ENCODE measurements at places on chromosomes 2 and 18.
A peak's percentile ranks its signal among the peaks of the same experiment; 100 is the strongest.

- peak; percentile 33 for DNase-seq
Observed at GRCh38 chr18:28039691-28040090, 137.2 kb downstream of the CDH2 start.

DNA sequence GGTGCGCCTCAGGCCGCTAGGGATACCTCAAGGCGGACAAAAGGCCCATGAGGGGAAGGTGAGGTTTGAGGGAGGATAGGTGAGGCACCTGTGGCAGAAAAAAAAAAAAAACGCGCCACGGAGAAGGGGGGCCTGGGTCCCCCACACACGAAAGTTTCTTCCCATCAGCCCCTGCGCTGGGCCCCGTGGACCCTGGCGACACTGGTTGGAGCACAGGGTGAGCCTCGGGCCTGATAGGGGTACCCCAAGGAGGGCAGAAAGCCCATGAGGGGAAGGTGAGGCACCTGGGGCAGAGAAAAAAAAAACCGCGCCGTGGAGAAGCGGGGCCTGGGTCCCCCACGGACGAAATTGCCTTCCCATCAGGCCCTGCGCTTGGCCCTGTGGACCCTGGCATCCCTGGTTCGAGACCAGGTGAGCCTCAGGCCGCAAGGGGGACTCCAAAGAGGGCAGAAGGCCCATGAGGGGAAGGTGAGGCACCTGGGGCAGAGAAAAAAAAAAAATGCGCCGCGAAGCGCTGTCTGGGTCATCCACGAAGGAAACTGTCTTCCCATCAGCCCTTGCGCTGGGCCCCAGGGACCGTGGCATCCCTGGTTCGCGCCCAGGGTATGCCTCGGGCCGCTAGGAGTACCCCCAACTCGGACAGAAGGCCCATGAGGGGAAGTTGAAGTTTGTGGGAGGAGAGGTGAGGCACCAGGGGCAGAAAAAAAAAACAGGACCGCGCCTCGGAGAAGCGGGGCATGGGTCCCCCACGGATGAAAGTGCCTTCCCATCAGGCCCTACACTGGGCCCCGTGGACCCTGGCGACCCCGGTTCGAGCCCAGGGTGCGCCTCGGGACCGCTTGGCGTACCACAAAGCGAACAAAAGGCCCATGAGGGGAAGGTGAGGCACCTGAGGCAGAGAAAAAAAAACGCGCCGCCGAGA lies 226.2 kb downstream of the CCDC74A start:
- no peak for DNase-seq

DNA sequence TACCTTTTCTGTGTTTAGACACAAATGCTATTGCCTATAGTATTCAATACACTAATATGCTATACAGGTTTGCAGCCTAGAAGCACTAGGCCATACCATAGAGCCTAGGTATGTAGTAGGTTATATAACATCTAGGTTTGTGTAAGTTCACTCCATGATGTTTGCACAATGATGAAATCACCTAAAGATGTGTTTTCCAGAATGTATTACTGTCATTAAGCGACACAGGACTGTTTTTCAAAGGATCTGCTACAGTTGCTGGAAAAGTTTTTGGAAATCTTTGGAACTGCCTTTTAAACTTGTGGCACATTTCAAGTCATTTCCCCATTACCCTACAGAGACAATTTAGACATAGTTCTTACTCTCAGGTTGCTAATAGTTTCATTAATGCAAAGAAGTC lies 9.3 kb downstream of the PSMD1 start:
- DNase-seq: no peak

DNA sequence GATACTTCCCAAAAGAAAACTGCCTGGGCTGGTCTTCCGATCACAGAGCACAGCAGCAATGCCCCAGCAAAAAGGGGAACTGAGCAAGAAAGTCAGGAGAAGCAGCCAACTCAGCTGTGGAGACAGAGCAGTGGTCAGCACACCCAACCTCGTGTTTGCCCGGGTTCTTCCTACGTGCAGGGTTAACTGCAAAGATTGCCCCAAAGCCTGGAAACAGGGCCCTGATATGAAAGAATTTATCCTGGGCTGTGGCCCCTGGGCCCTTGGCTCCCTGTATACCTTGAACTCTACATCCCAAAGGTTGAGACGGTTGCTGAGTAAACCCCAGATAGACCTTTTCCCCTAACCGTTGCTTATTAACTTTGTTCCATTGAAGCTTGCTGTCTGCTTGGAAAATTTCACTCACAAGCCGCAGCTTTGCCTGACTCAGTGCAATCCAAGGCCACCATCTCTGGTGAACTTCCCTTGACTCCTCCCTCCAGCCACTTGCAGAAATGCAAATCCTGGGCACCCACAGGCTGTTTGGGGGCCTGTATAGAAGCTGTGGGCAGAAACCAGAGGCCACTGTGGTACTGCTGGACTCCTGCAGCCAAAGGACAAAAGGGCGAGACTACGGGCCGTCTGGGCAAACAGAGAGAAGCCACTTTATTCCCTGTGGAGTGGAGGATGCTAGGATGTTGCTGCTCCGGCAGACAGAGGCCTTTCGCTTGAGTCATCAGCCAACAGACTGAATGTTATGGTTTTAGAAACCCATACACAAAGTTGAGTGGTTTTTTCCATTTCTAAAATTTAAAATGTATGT lies 18.2 kb downstream of the NRP2 start:
- peak; percentile 93 for DNase-seq

GRCh38 chr2:41151746-41152145 lies 699.9 kb upstream of the SLC8A1 start:
- DNase-seq: no peak

DNA sequence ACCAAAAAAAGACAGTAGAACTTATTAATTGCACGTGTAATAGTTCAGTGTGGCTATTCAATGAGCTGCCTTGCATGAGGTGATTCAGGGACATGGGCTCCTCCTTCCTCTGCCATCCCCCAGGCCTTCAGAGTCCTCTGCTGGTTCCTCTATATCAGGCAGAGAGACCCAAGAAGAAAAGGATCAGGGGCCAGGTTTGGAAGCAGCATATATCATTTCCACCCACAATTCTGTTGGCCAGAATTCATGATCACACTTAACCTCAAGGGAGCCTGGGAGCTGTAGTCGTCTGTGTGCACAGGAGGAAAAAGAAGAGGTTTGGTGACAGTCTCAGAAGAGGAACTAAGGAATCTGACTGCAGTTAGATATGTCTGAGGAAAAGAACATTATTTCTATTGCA lies 114.0 kb upstream of the GLS start:
- no peak for DNase-seq

DNA sequence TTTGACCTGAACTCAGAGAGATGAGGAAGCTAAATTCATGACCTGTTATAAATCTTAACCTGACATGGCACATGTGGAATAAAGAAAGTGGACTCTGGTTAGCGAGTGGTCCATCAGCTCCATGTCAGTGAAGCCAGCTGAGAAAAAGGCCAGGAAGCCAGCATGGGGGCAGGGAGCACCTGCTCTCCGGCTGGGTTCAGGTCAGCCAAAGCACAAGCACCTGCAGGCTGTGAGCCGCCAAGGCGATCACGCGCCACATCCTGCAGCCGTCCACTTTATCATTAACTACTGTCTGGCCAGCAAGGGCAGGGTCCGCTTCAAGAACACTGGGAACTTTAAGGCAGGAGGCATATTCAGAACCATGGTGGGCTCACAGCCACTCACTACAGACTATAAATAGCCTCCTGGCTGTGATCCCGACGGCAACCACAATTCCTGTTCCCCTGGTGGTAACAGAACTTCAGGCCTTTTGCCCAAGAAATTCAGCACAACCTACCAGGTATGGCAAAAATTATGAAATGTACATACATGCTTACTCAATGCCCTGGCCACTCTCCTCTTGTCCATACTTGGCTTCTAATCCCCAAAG lies 35.5 kb downstream of the ACVR1 start:
- DNase-seq: peak; percentile 21

- DNase-seq: peak; percentile 68
Observed at GRCh38 chr2:207504513-207505170, 25.1 kb upstream of the CREB1 start.

GRCh38 chr2:575030-575726 lies 102.0 kb downstream of the TMEM18 start:
- no peak for DNase-seq

- no peak for DNase-seq
Observed at GRCh38 chr2:19373352-19373751, 14.9 kb upstream of the OSR1 start.

GRCh38 chr2:20092226-20092900 lies 40.9 kb upstream of the LAPTM4A start:
- DNase-seq: no peak

Measured in fibroblast of villous mesenchyme (primary cell).